Retinal pigment epithelial cell (primary cell): ENCODE measurements at places on chromosomes 7 and 10.

DNA sequence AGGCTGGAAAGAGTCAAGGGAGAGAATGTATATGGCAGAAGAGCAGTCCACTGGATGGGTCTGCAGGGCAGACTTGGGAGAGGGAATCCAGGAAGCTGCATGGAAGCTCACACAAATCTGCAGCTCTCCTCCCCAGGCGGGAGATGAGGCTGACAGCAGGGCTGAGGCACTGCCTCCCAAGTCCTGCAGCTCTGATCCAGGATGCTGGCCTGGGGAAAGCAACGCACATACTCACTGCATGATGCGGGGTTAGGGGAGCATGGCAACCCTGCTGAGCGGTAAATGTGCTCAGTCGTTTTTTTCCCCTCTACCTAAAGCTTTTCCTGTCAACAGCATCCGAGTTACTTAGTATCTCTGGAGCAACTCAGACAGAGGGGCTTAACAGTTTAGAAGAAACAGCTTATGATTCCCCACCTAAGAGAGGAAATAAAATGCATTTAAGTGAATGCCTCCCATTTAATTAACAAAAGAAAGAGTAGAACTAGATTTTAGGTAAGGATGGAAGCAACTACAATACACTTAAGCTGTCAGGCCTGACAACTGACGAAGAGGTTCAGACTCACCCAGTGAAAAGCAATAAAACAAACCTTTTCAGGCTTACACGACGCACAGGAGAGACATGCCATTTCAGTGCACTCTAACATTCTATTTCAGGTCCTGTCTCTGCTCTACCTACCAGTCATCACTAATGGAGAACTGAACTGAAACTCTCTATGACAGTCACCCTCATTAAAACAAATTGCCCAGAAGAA lies 37.0 kb downstream of the CHCHD3 start:
- no peak for DNase-seq

GRCh38 chr10:42981358-42982236 lies 95.3 kb upstream of the RET start:
- no peak for DNase-seq

DNA sequence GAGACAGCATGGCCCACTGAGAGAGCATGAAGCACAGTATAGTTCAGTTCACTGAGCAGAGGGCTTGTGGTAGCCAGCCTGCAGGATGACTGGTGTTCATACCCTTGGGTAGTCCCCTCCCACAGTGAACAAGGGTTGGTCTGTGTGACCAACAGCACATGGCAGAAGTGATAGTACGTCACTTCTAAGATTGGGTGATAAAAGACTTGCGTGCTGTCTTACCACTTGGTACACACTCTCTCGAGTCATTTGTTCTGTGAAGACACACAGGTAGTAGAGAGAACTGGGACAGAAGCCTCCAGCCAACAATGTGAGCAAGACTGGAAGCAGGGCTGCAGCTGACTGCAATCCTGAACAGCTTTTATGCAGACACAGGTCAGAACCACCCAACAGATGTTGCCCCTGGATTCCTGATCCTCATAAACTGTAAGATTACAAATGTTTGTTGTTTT lies 14.6 kb downstream of the EPC1 start:
- no peak for DNase-seq

DNA sequence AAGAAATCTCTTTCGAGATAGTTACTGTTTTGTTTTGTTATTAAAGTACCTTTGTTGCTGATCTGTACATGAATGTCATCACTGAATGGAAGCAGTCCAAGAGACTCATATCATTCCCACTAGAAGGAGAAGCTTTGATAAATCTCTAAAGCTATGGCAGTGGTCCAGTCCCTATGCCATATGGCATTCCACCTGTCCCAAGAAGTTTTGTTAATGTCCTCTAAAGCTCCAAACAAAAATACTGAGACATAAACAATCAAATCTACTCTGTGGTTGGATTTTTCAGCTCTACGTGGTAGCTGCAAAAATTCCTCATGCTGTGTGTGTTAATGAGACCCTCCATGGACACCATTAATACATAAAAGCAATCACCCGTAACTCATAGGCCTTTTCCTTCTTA lies 94.1 kb downstream of the LRRN3 start:
- DNase-seq, result no peak

DNA sequence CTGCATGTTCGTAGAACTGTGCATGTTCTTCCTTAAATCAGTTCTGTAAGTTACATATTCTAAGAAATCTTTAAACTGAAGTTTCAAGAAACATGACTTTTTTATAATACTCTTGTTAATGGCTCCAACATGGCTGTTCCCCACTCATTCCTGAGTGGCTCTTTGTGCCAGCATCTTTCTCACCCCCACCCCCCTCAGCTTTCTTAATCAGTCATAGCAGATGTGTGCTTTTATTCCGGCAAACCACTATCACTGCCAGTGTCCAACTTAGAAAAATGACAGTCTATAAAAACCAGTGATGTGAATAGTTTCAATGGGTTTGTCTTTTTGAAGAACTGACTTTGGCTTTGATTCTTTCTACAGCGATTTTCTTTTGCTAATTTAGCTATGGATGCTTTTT lies 37.6 kb downstream of the PITRM1 start:
- no peak for DNase-seq

- DNase-seq, result no peak
Measured at GRCh38 chr10:1040133-1040532, 8.8 kb downstream of the IDI1 start.

DNA sequence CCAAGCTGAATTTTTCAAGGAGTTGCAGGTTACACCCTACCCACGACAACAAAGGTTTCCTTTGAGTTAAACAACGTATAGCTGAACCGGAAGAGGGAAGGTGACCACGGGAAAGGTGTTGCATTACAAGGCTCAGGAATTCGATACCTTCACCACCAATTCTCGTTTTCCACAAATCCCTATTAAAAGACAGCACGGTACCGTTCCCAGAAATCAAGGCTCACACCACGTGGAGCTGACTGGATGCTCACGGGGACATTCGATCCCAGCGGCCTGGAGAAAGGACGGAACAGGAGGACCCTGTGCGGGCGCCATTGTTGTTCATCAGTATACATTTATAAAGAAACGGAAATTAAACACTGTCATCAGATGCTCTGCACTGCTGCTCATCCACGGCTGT lies 56.4 kb downstream of the CTBP2 start:
- DNase-seq, result no peak

DNA sequence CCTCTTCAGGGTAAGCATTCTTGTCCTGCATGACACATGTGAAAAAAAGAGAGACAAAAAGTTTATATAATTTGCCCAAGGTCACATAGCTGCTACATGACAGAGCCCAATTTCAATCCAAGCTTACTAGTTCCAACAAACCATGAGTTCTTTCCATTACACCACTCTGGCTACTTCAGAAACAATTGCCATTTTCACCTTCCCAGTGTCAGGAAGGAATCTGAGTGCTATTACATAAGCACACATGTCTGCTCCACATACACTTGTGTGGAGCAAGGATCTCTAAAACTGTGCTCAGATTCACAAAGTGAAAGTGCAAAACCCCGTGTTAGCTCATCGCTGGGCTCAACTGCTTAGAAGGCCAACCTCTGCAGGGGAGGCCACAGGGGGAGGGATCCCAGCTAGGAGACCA lies 356.2 kb upstream of the NFE2L3 start:
- no peak for DNase-seq

- no peak for DNase-seq
Measured at GRCh38 chr10:89053555-89053954, 63.0 kb downstream of the FAS start.
